ENCODE measurements at places on chromosomes 7 and 10. TPM values are rescaled to one million over a fixed set of nuclear protein-coding genes. Genes with fewer than 3 reads are reported as not detected.

DNAH11 gene
- total RNA-seq: 0.06 TPM

TRIM74 gene
- total RNA-seq: not detected

R3HCC1L gene
- 5.1 TPM for total RNA-seq

BAZ1B gene
- total RNA-seq: 50.9 TPM

NACAD gene
- total RNA-seq: not detected

All from Caki2 (cell line).